ENCODE measurements at places on chromosomes 2 and 18.
A peak's percentile ranks its signal among the peaks of the same experiment; 100 is the strongest.

- DNase-seq = no peak
These were observed 30.0 kb upstream of the TOGARAM2 start for GRCh38 chr2:28950941-28951630.

- peak; percentile 11 for DNase-seq
These were observed 67.8 kb downstream of the NXPH2 start for GRCh38 chr2:138712212-138712979.

GRCh38 chr2:205678541-205679142 is 3.7 kb upstream of the NRP2 start:
- no peak for DNase-seq

- no peak for DNase-seq
These were observed 5.7 kb downstream of the SCN3A start for GRCh38 chr2:165198181-165198580.

- DNase-seq = peak; percentile 52
These were observed 31.1 kb downstream of the SIGLEC15 start for GRCh38 chr18:45856531-45856930.

DNA sequence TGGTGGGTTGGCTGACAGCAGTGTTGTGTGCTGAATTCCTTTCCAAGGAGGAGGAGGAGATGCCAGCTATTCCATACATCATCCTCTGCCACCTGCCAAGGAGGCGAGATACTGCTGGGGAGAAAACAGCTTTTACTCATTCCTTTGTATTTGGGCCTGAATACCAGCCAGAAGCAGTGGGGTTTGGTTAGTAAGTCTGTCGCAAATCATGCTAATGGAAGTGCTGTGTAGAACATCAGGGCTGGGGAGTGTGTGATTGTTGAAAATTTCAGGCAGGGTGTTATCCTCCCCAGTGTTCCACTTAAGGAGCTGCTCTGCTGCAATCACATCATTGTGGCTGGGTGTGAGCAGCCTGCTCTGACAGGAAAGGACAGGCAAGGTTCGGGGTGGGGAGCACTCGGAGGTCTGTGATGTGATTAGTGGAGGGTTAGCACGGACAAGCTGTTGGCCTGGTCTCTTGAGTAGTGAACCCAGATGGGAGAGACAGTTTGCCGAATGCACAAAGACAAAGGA is 128.2 kb upstream of the DLX2 start:
- DNase-seq = no peak

GRCh38 chr2:28250006-28250405 is 142.7 kb upstream of the FOSL2 start:
- peak; percentile 97 for DNase-seq

DNA sequence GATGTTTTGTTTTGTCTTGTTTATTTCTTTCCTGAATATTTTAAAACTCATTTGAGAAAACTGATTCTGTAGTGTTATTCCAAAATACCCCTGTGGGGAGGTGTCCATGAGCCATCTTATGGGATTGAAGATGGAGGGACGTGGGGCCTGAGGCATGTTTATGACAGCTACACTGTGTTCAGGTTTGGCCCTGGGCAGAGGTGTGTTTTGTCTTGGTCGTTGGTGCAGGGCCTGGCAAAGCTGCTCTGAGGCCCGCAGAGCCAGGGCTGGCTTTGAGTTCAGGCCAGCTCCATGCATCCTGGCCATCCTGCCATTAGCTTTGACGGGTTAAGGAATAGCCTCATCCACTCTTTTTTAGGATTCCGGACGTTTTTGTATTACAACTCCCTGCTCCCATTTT is 68.9 kb downstream of the TMEM18 start:
- no peak for DNase-seq

DNA sequence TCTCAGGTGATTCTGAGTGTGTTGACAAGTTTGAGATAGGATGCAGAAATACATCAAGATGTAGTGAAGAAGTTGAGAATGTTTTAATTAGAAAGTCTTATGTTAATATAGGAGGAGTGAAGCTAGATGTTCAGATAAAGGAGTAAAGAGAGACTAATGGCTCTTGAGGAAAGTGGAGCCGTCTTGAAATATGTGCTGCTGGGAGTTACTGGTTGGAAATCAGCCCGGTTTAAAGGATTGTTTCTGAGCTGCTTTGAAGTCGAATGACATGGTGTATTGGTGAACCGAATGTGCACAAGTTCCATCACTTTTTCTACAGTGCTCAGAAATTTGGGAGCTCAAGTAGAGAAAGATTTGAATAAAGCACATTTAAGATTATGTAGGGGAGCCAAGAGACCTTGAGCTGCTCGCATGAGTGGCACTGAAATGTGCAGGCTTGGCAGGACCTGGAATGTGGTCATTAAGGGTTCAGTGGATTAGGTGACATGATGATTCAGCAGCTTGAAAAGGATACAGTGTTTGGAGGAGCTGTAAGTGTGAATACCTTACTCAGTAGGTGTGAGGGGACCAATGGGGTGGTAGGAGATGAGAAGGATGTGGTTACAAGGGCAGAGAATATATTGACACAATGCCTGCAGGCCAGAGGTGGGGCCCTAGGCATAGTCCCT is 68.6 kb downstream of the CAB39 start:
- DNase-seq = peak; percentile 34

DNA sequence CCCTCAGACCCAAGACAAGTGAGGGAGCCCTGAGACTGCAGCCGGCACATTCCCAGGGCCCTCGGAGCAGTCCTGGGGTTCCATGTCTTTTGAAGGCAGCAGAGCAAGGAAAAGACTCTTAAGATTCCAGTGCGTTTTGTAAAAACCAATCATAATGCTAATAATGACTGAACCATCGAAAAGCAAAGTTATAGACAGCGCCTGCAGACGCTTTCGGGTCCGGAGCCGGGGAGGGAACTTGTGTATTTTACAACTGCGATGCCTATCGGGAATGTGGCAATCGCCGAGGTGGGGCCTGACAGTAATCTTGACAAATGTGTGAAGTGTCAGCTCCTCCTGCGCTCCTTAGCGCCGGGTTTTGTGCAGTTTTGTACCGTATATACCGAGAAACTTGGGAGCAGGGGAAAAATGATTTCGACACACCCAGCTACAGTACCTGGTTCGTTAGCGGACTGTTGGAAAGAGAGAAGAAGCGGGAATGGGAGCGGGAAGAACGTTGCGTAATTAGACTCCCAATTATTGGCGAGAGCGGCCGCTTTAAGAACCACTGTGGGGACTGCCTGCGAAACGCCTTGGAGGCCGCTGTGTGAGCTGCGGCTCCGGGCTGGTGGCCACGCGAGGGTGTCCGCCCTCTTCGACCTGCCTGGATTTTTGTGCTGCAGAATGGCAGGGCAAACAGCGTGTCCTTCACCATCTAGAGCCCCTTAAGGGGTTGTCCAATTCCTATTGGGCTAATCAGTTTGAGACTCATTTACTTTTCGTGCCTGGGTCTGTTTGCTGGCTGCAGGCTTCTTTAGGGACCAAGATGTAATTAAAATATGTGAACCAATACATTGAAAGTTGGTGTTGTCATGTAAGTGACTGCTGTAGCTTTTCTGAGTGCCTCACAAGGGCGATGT is 2.4 kb downstream of the EPAS1 start:
- DNase-seq = peak; percentile 83

All from EH (cell line).